NB4 (cell line): ENCODE measurements at places on chromosomes 4 and X.

- no peak for DNase-seq
These were observed 2.8 kb upstream of the BEX3 start for GRCh38 chrX:103373581-103373980.

- DNase-seq: no peak
These were observed 76.7 kb downstream of the ABLIM2 start for GRCh38 chr4:8081621-8082516.

DNA sequence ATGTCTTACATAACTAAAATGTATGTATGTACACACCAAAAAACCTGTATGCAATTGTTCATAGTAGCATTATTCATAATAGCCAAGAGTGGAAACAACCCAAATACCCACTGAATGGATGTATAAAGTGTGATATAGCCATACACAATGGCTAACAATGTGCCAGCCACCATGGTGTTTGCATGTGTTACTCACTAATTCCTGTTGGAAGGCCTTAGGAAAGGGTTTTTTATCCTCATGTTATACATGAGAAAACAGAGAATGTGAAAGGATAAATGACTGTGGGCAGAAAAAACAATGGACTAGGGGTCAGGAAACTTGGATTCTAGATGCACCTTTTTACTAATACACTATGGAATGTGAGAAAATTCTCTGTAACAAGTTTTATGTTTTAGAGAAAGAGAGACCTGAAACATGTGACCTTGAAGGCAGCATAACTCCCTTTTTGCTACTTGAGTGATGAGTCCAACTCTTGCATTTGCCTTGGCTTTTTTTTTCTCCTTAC is 55.7 kb downstream of the TIGD2 start:
- no peak for DNase-seq

DNA sequence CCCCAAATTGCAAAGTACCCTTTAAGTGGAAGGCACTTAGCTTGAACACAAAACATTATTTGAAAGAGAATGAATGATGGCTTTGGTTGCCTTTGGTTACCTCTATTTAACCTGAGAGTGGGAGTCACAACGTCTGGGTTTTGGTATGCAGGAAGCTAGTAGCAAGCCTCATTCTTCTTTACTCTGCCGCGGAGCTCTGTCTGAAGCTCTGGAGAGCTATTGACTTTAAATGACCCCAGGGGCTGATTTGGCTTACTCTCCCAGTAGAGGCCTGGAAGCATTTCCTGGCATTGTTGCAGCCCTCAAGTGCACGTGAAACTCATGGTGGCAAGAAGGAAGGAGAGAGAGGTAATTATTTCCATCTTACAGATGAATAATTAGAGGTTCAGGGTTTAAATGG is 81.8 kb upstream of the MAGEA4 start:
- no peak for DNase-seq

DNA sequence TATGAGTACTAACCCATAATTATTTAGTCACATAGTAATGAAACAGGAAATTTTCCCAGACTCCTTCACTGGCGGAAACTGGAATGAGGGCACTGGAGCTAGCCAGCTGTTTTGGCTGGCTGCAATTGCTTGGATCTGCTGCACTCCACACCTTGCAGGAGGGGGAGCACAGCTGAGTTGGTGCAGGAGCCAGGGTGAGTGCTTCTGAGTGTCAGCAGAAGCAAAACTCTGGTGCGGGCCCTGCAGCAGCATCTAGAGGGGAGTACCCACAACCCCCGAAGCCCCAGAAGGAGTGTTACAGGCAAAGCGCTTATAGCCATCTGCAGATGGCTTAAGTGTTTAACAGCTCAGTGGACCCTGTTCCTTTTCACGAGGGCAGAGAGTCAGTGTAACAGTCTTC is 96.1 kb downstream of the RPA4 start:
- no peak for DNase-seq

DNA sequence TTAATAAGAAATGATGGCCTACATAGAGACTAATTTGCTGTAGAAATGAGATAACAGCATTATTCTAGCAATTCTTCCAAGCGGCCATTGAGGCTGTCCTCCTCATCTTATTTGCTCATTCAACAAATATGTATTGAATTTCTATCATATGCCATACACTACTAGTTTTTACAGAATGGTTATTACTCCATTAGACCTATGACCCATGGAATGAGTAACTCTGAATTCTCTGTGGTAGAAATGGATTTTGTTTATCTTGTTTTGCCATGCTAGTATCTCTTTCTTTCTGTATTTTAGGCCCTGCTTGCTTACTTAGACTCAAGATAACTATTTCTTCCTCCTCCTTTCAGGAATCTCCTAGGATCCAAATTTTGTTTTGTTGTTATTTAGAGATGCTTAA is 103.5 kb downstream of the RPA4 start:
- DNase-seq: no peak

DNA sequence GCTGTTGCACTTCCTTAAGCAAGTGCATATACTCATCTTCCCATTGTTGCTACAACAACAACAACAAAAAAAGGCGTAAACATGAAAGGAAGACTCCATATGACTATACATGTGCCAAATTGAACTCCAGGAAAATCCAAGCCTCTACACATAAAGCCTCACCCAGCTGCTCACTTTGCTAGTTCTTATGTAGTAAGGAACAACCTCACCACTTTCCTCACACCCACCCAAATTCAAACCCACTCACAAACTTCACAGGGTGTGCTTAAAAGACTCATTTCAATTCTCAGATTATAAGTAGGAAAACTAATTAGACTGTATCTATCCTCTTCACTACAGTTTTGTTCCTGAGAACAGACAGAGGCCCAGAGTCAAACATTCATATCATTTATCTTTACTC is 671.1 kb upstream of the INTU start:
- DNase-seq: no peak

DNA sequence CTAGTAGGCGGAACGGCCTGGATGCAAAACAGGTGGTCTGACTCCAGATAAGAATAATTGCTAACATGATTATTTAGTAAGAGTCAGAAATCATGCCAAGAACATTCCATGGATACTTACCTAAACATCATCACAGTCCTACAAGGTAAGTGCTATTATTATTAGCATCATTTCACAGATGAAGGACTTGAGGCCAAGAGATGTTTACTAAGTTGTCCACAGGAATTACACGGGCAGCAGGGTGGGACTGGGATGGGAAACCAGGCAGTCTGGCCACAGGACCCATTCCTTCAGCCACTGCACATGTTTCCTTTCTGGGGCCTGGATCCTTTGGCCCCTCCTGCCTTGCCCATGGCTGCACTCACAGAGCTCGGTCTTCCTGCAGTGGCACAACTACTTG is 48.3 kb downstream of the ANAPC4 start:
- DNase-seq: no peak

GRCh38 chr4:93540562-93540961 is 288.0 kb upstream of the ATOH1 start:
- DNase-seq: no peak

GRCh38 chr4:45638641-45639040 is 485.2 kb downstream of the GABRG1 start:
- DNase-seq: no peak

DNA sequence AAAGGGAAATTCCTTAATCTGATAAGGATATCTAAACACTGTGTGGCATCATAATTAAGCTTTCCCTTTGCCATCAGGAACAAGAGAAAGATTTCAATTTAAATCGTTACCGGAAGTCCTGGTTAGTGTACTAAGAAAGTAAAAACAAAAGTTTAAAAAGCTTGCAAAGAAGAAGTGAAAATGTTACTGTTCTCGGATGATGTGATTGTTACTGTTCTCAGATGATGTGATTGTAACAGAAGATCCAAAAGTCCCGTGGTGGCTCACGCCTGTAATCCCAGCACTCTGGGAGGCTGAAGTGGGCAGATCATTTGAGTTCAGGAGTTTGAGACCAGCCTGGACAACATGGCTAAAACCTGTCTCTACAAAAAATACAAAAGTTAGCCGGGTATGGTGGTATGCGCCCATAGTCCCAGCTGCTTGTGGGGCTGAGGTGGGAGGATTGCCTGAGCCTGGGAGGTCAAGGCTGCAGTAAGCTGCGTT is 62.5 kb downstream of the RGS12 start:
- DNase-seq: no peak

DNA sequence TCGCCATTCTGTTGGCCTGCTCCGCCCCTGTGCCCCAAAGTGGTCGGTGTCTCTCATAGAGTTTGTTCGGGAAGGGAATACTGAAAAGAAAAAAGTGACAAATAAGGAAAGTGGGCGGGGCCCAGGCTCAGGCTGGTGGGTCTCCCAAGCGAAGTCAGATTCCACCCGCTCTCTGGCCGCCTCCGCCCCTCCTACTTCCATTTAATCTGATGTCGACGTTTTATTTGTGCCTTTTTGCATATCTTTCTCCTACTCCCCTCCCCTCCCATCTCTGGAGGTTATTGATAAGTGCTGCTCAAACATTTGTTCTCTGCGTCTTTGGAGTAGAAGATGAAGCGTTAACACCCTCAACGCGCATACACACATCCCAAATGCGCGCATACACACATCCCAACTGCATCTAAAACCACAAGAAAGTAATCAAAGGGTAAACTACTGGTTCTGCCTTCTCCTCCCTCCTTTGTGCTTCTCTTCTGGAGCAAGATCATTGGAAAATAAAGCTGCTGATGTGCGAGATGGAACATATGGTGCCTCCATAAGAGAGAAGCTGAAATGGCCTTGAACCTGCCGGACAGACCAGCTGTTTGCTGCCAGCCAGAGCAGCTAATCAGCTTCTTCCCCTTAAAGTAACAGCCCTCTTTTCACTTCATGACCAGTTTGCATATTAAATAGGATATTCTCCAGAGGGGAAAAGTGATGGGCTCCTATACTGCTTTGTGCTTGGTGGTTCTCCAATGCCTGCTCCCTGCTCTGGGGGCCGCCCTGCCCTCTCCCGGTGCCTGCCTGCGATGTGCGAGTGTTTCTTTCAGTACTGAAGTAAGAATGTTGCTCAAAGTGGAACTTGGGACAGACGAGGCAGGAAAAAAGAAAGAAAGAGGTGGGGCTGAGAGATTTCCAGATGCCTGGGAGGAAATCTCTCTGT is 3.1 kb downstream of the MAMLD1 start:
- DNase-seq: no peak

DNA sequence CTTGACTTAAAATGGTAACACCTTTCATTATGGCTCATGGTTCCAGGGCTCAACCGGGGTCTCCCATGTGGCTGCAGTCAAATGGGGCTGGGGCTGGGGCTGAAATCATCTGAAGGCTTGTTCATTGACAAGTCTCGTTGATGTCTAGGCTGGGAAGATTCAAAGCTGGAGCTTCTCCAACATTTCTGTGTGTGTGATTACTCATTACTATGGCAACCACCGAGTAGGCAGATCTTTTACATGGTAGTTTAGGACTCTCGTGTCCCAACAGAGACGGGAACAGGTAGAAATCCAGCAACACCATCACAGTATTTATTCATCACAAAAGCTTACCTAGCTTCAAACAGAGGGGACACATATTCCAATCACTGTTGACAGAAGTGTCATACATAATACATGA is 7.8 kb downstream of the YTHDC1 start:
- DNase-seq: no peak

GRCh38 chr4:128286474-128287058 is 1.0 kb downstream of the PGRMC2 start:
- DNase-seq: peak; percentile 56

DNA sequence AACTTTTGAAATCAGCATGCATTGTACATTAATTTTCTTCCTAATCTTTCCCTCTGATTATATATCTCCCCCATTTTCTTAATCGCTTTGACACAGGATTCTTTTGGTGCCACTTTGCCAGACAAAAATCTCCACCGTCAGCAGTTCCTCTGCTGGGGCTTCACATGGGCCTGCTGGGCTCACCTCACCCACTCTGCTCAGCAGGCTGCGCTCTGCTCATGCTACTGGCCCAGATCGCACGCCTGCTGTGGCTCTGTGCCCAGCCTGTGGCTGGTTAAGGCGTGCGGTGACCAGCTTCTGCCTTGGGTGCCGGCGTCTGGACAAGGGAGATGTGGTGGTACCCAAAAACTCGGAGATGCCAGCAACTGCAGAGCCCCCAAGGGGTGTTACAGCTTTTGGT is 31.1 kb downstream of the UCHL1 start:
- no peak for DNase-seq

GRCh38 chr4:129248621-129249020 is 152.7 kb downstream of the C4orf33 start:
- DNase-seq: no peak

DNA sequence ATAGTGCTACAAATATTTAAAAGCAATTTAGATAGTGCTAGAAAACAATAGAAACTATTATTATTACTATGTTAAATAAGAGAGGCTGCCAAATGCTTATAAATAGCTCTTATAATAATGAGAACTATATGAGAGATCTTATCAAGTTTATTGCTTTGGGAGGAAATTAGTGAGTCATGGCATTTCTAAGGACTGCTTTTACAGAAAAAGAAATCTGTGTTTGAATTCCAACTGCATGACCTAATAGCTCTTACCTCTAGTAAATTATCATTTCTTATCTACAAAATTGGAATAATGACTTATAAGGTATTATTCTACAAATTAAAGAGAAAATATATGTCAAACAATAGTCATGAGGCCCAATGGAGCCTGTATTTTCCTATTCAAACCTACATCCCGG is 177.2 kb downstream of the GABRG1 start:
- no peak for DNase-seq

DNA sequence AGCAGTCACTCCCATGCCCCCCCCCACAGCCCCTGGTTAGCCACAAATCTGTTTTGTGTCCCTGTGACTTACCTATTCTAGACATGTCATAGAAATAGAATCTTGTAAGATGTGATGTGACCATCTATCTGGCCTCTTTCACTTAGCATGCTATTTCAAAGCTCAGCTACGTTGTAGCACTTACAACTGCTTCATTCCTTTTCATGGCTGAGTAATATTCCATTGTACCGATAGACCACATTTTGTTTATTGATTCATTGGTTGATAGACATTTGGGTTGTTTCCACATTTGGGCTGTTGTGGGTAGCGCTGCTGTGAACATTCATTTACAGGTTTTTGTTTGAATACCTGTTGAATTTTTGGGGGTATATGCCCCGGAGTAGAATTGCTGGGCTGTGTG is 11.5 kb downstream of the NSG1 start:
- no peak for DNase-seq

- peak; percentile 69 for DNase-seq
These were observed 93.8 kb upstream of the HELT start for GRCh38 chr4:184924516-184924915.

- DNase-seq: no peak
These were observed 127.6 kb downstream of the LDB2 start for GRCh38 chr4:16770710-16771285.

- DNase-seq: peak; percentile 20
These were observed 51.2 kb downstream of the GC start for GRCh38 chr4:71732706-71733105.

GRCh38 chr4:2394528-2394927 is 23.9 kb downstream of the ZFYVE28 start:
- DNase-seq: no peak

DNA sequence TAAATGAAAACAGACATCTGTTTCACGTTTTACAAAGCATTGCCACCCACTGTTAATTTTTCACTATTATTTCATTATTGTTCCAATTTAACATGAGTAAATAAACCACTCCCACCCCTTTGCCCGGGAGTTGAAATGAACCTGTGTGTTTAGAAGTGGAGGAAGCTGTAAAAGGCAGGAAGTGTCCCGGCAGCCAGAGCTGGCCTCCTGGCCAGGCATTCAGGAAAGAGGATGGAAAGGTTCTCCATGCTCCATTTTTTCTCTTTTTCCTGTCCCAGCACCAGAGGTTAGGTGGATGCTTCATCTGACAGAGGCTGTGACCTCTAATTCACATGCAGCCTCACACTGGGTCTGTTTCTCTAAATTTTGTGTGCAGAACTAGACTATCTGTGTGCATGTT is 55.5 kb upstream of the LNX1 start:
- DNase-seq: no peak

GRCh38 chr4:14708574-14708973 is 293.7 kb upstream of the CPEB2 start:
- no peak for DNase-seq
